ENCODE measurements at places on chromosomes 3 and 15.

DNA sequence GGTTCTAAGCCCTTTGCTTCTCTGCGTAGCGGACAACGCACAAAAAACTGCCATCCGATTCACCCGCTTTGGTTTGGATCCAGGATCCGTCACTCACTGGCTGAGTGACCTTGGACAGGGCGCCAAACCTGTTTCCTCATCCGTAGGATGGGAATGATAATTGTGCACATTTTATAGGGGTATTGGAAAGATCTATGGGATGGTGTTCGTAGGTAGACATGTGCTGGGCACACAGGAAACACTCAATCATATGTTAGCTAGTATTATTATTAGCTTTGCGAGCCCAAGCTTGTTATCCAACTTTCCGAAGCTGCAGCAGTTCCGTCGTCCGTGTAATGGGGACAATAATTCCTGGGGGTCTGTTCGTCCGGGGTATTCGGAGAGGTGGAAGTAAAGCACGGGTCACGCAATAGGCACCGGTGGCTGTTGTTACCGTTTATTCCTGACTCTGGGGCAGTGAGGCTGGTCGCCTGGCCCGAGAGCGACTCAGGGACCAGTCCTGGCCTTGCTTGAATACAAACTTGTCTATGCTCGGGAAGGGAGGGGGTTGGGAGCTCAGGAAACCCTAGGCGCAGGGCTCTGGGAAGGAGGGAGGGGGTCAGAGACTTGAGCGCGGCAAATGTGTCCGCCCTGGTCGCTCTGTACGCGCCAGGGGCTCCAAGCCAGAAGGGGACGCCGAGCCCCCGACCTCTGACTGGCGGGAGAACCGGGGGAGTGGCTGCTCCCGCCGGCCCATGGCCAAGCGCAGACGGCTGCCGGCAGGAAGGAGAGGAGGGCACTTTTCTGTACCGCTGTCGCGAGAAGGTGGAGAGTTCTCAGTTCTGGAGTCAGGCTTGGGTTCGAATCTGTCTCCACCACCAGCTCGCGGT, 1.3 kb downstream of the SPSB4 start:
- no peak for DNase-seq

DNA sequence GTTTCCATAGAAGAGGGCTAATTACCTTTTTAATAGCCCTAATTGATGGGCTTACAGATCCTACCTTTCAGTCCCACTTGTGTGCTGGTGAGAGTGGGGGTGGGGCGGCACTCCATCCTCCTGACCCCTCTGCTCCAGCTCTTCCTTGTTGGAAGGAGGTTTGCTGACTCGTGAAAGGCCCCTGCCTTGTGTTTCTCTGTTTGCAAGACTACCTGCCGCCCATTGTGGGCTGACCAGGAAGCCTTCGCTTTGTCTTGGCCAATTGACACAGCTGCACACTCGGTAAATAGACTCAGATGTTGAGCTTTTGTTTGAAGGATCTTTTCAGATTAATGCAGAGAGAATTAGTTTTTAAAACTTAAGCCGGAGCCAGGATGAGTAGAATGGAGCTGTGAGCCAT, 197.3 kb upstream of the HES1 start:
- DNase-seq: no peak

DNA sequence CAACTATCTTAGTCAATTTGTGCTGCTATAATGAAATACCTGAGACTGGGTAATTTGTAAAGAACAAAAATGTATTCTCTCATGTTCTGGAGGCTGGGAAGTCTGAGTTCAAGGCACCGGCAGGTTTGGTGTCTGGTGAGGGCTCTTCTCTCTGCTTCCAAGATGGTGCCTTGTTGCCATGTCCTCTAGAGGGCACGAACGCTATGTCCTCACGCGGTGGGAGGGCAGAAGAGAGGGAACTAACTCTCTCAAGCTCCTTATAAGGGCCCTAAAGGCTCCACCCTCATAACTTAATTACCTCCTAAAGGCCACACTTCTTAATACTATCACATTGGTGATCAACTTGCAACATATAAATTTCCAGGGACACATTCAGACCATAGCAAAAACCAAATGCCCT, 108.4 kb downstream of the ADAMTSL3 start:
- DNase-seq: no peak

GRCh38 chr15:89171136-89172072, 50.0 kb downstream of the RLBP1 start:
- peak; percentile 19 for DNase-seq

DNA sequence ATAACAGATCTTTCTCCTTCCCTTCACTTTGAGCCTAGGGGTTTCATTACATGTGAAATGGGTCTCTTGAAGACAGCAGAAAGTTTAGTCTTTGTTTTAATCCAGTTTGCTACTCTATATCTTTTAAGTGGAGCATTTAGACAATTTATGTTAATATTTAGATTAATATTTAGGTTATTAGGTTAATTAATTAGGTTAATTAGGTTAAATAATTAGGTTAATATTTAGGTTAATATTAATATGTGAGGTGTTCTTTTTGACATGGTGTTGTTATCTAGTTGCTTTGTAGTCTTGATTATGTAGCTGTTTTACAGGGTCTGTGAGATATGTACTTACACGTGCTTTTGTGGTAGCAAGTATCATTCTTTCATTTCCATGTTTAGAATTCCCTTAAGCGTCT, 312.9 kb downstream of the NEK10 start:
- DNase-seq: no peak

GRCh38 chr3:197680955-197681521, 55.7 kb downstream of the RUBCN start:
- DNase-seq: no peak

- DNase-seq: no peak
Measured at GRCh38 chr3:135632556-135633065, 332.9 kb upstream of the PPP2R3A start.

Measured in effector memory CD8-positive, alpha-beta T cell (primary cell).